ENCODE measurements at places on chromosomes 5 and 9. TPM values are rescaled to one million over a fixed set of nuclear protein-coding genes. Genes with fewer than 3 reads are reported as not detected.

SCGB3A2 gene
- not detected for total RNA-seq

PITX1 gene
- total RNA-seq, result 141 TPM

ADRA1B gene
- total RNA-seq, result 0.74 TPM

PCDHB12 gene
- 2.5 TPM for total RNA-seq

ARSI gene
- total RNA-seq, result 4.7 TPM

BRINP1 gene
- 0.49 TPM for total RNA-seq

KDM3B gene
- 48.6 TPM for total RNA-seq

CENPK gene
- 3.4 TPM for total RNA-seq

ACOT12 gene
- not detected for total RNA-seq

ISCA1 gene
- 20.4 TPM for total RNA-seq

CYSTM1 gene
- total RNA-seq, result 51.6 TPM

TRPM3 gene
- total RNA-seq, result 0.25 TPM

MINAR2 gene
- total RNA-seq, result not detected

FOXD4 gene
- total RNA-seq, result not detected

Data from vagina (tissue), 2 donors.